Frontal cortex (tissue), 4 donors: ENCODE measurements at places on chromosomes 3 and 15.

GRCh38 chr3:50275996-50276761 is 2.7 kb upstream of the LSMEM2 start:
- DNase-seq: no peak

- DNase-seq: no peak
These were observed 2.7 kb downstream of the AP2M1 start for GRCh38 chr3:184177331-184177731.

DNA sequence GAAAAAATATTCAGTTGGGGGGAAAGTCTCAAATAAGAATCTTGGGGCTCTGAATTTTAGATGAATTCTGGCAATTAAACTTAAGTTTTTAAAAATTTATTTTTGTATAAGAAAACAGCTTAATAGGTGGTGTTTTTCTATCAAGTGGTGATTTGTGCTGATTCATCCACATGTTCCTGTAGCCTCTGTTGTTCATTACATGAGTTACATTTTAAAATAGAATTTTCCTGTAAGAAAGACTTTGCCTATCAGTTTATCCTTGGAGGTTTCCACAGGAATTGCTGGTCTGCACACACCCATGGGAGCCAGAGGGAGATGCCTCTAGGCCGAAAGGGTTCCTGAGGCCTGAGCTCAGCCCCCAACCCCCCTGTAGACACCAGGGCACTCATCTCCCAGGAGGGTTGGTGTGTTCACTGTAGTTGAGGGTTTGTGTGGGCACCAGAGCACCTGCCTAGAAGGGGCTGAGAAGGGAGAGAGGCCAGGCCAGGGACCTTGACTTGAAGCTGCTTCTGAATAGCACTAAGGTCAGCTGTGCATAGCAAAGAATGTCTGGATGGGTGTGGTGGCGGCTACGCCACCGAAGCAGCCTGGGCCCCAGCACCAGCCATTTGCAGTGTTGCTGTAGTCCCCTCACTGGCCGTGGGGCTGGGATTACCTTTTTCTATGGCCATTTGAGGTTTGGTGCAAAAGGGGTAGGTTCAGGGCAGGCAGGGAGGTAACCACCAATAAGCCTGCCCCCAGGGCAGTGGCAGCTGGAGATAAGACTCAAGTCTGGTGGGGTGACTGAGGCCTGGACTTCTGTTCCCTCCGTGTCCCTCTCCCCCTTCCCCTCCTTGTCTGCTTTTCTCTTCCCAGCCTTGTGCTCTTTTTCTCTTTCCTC is 11.9 kb downstream of the DNAJA4 start:
- no peak for DNase-seq

- no peak for DNase-seq
These were observed 208.6 kb downstream of the CD47 start for GRCh38 chr3:107882261-107882660.

DNA sequence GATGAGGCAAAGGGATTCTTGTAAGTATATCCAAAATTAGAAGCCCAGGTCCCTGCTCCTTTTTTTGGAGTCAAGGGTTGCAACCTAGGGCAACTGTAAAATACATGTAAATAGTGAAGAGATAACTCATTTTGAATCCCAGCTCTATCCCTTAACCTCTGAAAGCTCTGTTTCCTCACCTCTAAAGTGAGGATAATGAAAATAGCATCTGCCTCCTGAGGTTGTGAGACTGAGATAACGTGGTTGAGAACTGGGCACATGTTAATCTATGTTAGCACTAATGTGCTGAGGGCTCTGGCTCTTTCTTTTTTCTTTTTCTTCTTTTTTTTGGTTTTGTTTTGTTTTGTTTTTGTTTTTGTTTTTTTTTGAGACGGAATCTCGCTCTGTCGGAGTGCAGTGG is 4.8 kb upstream of the NKTR start:
- DNase-seq: no peak
